ENCODE measurements at places on chromosomes 2 and 18.
A peak's percentile ranks its signal among the peaks of the same experiment; 100 is the strongest.

GRCh38 chr18:2536493-2536892 lies 34.8 kb downstream of the METTL4 start:
- DNase-seq = no peak

DNA sequence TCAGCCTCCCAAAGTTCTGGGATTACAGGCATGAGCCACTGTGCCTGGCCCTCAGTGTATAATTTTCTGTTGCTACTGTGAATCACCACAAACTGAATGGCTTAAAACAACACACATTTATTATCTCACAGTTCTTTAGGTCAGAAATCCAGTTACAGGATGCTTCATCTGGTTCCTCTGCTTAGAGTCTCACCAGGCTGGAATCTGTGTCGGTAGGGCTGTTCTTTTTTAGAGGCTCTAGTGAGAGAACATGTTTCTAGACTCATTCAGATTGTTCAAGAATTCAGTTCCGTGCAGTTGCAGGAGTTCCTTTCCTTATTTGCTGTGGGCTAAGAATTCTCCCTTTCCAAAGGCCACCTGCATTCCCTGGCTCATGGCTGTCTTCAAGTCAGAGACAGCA lies 22.2 kb downstream of the CCDC121 start:
- no peak for DNase-seq

- no peak for DNase-seq
These were observed 58.9 kb upstream of the TEX51 start for GRCh38 chr2:126839796-126840195.

DNA sequence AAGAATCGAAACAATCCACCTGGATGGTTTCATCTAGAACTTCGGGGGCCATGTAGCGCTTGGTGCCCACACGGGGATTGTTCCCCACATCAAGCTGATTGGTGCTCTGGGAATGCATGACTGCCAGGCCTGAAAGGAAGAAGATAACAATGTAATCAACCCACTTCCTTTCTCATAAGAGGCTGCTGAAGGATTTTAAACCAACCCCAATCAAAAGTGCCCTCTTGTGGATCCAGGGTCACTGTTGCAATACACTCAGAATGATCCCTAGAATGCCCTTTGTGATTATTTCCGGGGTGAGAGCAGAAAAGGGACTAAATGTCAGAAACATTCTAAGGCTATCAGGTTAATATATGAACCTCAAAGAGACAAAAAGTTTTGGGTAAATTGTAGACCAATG lies 115.2 kb downstream of the ACVR1 start:
- DNase-seq = no peak

- DNase-seq = no peak
These were observed 19.7 kb downstream of the RASGRP3 start for GRCh38 chr2:33496150-33496549.

DNA sequence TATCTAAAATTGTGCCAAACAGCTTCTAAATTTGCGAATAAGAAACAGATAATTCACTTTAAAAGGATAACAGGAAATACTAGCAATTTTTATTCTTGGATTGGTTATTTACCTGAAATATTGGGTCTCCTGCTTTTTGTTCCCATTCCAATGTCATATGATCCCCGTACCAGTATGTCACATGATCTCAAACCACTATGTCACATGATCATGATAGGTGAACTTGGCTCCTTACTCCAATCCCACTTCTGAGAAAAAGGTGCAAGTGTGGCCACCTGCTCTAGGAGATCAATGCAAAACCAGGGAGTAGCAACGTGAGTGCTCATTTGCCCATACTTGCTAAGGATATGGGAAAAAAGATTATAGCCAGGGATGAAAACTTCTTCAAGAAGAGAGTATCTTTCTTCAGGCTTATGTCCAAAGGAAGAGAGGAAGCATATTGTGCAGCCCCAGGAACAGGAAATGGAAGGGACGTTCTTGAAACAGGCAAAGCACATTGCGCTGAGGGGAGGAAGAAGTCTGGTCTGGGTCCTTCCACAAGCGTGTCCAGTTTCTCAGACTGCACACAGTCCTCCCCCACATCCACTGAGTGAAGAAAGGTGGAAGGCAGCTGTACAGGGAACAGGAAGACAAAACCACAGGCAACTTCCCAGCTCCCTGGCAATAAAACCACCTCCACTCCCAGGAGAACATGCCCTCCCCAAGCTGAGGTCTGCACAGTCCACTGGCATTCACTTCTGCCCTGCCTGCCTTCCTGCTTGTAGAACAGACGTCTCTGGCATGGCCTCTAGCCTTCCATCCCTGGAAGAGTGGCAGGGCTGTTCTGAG lies at the start of gene LYG2:
Gene LYG2, minus strand, starts transcription at position 176 of the 828 bp plus-strand sequence. CDS start 1,406 bp downstream, outside the sequence.
- DNase-seq = no peak

DNA sequence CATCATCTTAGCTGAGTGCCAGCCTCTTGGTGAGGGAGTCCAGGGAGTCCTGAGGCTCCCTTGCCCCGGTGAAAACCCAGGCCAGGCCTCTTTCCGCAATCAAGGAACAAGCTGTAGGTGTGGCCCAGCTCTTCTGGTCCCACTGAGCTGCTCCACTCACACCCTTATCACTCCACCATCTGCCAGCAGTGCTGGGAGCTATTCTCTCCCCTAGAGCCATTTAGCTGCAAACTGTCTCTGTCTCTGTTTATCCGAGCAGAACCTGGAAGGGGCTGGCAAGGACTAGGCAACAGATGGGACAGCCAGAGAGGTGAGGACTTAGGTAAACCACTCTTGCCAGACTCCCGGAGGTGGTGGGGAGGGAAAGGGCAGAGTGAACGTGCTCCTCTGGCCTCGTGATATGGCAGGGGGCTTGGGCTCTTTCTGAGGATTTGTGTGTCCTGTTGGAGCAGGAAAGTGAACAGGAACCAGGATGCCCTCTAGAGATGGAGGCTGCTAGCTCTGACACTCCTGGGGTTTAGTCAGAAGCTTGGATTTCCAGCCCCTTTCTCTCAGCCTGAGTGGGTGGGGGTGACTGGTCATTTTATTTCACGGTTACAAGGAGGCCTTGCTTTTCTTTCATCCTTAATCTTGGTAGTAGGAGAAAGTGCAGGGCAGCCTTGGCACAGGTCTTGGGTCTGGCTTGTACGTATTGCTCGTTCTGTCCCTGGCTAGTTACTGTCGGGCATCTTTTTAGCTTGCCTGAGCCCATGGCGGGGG lies 19.6 kb downstream of the B3GNT2 start:
- DNase-seq = no peak

- no peak for DNase-seq
These were observed 123.5 kb upstream of the ZSWIM2 start for GRCh38 chr2:186972281-186972970.

DNA sequence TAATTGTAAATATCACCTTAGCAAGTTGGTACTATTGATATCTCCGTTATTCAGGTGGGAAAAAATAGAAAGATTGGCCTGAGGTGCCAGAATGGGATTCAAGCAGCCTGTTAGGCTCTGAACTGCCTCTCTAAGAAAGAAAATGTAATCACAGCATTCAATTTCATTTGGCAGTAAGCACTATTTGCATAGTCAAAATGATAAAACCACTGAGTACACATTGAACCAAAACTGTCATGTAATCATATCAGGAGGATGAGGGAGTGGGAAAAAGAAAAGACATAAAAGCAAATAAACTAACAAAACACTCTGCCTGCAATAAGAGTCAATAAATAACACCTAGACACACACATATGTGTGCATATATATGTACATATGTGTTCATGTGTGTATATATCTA lies 103.9 kb upstream of the TACR1 start:
- DNase-seq = no peak

- no peak for DNase-seq
These were observed 143.5 kb downstream of the TGIF1 start for GRCh38 chr18:3593381-3593903.

GRCh38 chr18:429030-429429 lies 71.5 kb downstream of the COLEC12 start:
- no peak for DNase-seq

- no peak for DNase-seq
These were observed 59.1 kb downstream of the COA5 start for GRCh38 chr2:98548920-98549818.

GRCh38 chr2:237698358-237698694 lies 70.9 kb downstream of the LRRFIP1 start:
- no peak for DNase-seq

DNA sequence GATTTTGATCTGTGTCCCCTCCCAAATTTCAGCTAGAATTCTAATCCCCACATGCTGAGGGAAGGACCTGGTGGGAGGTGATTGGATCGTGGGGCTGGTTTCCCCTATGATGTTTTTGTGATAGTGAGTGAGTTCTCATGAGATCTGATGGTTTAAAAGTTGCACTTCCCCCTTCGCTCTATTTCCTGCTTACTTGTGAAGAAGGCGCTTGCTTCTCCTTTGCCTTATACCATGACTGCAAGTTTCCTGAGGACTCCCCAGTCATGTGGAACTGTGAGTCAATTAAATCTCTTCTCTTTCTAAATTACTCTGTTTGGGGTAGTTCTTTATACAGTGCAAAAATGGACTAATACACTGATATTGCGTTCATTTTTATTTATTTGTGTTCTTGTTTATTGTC lies 636.8 kb upstream of the LINC00305 start:
- DNase-seq = no peak

DNA sequence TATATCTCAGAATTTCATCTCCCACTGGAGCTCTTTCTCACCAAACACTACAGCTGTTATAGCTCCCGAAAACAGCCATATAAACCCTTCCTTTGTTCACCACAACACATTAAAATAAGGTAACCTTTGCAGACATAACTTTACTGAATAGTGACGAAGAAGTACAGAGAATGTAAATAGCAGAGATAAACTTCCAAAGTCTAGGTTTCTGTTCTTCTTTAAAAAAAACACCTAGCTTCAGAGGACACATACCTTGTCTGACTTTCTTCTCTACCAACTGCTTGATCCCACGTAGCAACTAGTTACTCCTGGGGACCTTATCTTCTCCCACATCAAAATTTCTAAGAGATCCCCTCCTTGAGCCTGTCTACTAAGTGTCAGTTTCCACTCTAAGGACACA lies 32.3 kb downstream of the ATL2 start:
- DNase-seq = no peak

DNA sequence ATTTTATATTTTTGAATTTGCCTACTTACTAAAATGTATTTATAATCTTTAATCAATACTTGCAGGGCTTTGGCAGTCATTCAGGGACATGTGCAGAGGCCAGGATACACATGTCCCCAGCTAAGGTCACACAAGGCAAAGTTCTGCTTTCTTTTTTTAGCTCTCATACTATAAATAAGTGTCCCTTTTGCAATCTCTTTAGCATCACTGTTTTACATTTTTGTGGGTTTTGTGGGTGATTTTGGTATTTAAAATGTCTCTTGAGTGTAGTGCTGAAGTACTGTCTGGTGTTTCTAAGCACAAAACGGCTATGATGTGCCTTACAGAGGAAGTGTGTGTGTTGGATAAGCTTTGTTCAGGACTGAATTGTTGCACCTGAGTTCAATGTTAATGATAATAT lies 309.0 kb upstream of the GULP1 start:
- DNase-seq = no peak

DNA sequence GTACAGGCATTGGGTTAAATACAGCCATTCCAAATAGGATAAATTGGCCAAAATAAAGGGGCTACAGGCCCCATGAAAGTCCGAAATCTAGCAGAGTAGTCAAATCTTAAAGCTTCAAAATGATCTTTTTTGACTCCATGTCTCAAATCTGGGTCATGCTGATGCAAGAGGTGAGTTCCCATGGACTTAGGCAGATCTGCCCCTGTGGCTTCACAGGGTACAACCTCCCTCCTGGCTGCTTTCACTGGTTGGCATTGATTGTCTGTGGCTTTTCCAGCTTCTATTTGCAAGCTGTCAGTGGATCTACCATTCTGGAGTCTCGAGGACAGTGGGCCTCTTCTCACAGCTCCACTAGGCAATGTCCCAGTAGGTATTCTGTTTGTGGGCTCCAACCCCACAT lies 56.1 kb downstream of the CCDC141 start:
- DNase-seq = no peak

DNA sequence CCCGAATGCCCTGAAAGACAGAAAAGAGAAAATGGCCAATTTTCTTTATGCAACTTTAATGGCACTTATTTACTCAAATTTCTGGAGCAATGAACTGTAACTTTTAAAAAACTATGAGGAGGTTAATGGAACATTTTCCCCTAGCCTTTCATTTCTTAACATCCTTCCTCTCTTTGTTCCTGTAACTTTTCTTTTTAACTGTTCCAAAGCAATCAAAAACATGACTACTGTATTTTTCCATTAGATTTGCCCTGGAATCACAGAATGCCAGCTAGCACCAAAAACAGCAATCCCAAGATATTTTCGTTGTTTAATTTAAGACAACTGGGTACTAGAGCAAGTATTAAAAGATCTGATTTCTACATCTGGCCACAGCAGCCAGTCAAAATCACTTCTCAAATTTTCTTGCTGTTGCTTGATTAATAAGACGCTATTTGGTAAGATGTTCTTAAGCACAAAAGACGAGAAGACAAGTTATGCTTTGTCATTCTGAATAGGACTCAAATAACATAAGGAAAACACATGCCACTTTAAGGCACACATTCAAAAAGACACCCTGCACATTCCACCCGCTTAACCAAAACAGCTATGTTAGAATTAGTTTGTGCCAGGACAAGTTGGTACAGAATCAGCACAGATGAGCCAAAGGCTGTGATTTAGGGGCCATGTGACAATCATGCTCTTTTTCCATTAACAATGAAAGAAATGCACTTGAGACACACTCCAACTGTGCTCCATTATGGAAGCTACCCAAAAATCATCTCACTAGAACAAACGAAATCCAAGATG lies 3.6 kb downstream of the STARD7 start:
- DNase-seq = no peak

DNA sequence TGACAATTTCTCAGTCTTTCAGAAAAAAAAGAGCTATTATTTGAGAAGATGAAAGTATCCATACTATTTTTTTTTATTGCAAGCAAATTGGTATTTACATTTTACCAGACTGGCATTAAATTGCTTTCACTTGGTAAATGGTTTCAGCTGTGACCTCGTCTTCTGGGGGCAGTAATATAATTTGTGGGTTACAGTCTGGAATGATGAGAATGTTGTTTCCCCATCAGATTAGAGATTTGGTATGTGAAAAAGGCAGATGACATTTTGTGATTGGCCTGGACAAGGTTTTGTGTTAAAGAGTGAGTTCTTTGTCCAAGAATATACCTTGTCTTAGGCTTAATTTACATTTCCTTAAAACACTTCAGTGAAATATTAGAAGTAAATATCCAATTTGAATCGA lies 390.1 kb upstream of the ST6GAL2 start:
- DNase-seq = no peak

DNA sequence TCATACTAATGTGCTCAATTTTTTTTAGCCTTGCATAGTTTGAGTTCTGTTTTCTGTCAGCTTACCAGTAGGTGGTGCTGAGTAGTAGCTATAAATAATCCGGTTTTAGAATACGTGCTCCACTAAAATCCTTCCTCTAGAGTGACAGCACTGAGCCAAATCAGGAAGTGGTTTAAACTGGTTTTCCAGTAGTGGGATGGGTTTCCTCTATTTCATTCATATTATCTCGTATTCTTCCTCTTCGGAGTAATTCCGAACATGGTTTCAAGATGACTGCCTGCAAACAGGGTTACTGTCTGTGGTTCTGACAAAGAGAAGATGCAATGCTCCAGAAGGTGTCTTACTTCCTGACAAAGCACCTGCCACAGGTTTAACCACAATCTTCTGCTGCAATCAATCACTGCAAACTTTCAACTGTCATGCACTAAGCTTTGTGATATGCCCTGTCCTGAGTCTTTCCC lies 496.9 kb upstream of the VRK2 start:
- DNase-seq = no peak

GRCh38 chr2:78023356-78023755 lies 501.2 kb upstream of the LRRTM4 start:
- no peak for DNase-seq

- DNase-seq = no peak
These were observed 201.2 kb downstream of the CCDC178 start for GRCh38 chr18:33239298-33239697.

GRCh38 chr2:239275044-239275685 lies 125.7 kb downstream of the HDAC4 start:
- peak; percentile 62 for DNase-seq
